ENCODE measurements at places on chromosomes 2 and 18.

DNA sequence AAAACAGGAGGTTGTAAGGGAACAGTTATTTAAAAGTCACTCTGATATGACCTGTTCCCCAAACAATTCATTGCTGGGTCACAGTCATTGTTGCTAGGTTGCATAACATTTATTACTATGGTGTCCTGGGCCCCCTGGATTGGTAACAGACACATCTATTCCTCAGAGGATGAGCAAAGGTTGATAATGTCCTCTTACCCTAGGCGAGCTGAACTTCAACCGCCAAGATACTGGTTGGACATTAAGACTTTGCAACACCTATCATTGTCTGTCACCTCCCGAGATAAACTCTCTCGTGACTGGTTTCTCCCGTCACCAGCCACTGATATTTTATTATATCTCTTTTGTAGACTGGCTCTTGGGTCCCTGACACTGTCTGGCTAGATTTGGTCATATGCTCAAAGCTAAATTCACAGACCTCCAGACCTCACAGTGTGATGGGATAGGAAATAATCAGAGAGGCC, 361.3 kb downstream of the ZNF521 start:
- DNase-seq: no peak

DNA sequence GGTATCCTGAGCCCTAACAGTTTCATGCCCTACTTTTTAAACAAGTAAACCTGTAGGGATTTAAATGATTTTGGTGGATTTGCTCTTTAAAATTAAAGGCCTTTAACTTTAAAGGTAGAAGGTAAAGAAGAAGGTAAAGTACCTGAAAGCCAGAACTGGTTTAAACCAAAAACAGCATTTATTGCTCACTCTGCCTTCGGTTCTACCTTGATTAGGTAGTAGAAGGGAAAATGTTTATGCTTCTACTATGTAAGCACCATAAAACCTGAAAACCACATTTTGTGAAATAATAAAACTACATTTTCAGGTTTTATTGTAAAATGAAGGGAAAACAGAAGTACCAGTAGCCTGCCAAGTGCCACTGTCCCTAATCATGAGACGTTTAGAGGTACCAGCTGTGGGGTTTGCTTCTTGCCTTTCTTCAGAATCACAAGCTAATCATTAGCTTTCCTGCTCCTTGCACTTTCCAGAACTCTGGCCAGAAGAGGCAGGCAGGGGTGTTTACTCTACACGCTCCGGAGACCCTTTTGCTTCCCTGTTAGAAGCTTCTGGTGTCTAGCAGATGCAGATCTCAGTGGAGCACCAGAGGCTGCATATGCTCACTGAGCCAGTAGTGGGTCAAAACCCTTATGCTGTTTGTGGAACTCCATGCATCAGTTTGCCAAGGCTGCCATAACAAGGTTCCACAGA, 33.3 kb downstream of the RPIA start:
- no peak for DNase-seq

DNA sequence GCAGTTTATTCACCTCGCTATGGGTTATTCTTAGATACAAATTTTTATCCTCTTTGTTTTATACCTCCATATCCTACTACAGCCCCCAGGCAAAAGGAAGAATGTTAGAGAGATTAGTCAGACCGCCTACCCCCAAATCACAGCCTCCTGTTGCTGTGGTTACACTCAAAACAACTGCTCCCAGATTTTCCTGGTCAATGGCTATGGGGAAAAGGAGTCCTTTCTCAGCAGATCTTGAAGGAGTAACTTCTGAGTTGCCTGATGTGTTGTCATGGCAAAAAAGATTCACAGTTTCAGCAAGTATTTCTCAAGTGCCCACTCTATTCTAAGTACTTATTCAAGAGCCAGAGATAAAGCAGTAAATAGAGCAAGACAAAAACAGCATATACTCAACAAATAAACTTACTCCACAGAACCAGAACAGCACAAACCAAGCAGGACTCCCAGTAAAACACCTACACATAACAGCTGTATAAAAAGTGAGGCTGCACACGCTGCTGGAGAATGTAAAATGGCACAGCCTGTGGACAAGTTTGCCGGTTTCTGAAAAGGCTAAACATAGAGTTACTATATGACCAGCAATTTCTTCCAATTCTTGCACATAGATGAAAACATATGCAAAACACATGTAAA, 104.8 kb downstream of the NOL10 start:
- no peak for DNase-seq

DNA sequence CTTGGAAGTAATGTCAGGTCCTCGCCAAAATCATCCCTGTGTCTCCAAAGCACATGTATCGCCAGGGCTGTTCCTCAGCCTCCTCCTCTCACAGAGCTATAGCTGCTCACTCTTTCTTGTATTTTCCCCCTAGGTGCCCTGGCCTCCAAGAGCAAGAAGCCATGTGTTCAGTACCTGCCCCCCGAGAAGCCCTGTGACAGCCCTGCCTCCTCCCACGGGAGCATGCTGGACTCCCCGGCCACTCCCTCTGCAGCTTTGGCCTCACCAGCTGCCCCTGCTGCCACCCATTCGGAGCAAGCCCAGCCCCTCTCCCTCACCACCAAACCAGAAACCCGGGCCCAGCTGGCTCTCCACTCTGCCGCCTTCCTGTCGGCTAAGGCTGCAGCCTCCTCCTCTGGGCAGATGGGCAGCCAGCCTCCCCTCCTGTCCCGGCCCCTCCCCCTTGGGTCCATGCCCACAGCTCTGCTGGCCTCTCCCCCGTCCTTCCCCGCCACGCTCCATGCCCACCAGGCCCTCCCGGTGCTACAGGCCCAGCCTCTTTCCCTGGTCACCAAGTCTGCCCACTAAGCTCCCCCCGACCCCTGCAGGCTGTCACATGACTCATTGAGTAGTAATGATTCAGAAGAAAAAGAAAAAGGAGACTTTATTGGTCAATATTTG, 18.8 kb downstream of the TGOLN2 start:
- DNase-seq: peak; percentile 45

- no peak for DNase-seq
Observed at GRCh38 chr2:95323347-95324155, 26.4 kb downstream of the KCNIP3 start.

DNA sequence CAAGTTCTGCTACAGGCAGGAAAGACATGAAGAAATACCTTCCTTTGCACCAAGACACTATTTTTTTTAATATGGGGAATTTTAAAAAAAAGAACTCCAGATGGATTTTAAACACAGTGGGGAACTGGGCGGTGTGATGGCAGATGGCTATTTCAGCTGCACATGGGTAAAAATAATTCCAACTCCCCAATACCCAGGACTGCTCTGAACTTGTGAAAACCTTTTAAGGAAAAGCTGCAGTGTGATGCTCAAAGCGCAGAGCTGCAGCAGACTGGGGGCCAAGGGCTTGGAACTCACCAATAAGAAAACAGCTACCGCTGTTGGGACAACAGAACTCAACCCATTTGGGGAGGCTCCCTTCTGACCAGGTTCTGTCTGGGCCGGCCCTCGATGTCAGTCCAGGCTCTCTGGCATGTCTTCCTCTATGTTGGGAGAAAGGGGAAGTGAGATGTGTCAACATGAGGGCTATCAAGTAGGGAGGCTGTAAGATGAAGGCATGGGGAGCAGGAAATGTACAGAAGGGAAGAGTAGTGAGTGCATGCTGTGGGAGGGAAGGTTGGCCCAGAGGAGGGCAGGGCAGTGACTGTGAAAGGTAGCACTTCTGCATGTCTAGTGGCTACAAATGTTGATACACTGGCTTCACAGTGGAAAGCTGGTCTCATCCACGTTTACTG, 64.0 kb upstream of the SLC14A2 start:
- DNase-seq: no peak

DNA sequence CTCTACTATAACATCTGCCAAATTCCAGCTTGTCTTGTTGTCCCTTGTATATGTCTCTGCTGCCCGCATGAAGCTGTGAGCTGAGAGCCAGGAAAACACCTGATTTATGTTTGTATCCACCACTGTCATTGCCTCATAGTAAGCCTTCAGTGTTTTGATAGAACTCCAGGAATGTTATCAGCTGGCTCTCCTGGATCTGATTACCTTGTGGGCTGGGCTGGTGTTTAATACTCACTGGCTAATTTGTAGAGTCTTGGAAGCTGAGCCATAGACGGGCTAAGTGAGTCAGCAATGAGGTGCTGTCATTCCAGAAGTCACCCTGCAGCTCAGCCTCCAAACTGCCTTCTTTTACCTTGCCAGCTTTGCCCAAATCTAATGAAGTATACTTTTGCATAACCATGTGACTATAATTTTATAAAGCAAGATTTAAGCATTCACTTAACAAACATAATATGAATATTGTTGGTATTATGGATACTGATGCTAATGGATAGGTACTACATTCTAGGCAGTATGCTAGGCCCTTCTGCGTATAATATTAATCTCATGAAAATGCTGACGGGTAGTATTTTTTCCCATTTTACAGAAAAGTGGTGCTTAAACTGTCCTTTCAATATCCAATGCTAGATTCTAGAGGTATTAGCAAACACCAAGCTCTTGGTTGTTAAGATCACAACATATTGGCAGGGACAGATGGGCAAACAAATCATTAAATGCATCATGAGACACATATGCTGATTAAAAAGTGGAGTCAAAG, 62.7 kb upstream of the GATA6 start:
- DNase-seq: no peak

DNA sequence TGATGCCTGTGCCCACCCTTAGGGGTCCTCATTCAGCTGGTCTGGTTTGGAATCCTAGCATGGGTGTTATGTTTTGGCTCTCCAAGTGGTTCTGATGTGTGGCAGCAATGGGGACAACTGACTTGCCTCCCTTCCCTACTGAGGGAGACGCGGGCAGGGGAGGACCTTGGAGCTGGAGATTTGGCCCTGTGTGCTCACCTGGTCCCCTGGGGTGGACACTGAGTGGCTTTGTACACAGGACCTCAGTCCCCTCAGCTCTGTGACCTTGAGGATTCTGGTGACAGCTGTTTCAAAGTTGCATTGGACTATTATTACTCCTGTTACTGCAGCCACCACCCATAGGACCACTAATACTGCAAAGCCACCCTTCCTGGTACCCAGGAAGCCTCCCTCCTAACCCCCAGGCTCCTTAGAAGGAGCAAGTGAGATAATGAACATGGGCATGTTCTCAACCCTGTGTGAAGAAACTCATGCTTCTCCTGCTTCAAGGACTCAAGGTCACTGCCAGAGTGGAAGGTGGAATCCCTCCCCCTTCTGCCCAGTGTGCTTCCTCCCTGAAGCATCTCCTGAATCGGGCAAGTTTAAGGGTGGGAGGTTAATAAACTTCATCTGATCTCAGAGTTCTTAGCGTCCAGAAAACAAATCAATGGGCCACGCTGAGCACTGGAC, 26.5 kb downstream of the TMEM182 start:
- no peak for DNase-seq

GRCh38 chr2:231672617-231673347, 35.5 kb upstream of the PTMA start:
- no peak for DNase-seq

GRCh38 chr2:146677280-146677679, 1167.5 kb upstream of the ACVR2A start:
- DNase-seq: no peak

GRCh38 chr2:231177156-231178025, 21.0 kb upstream of the ARMC9 start:
- no peak for DNase-seq

DNA sequence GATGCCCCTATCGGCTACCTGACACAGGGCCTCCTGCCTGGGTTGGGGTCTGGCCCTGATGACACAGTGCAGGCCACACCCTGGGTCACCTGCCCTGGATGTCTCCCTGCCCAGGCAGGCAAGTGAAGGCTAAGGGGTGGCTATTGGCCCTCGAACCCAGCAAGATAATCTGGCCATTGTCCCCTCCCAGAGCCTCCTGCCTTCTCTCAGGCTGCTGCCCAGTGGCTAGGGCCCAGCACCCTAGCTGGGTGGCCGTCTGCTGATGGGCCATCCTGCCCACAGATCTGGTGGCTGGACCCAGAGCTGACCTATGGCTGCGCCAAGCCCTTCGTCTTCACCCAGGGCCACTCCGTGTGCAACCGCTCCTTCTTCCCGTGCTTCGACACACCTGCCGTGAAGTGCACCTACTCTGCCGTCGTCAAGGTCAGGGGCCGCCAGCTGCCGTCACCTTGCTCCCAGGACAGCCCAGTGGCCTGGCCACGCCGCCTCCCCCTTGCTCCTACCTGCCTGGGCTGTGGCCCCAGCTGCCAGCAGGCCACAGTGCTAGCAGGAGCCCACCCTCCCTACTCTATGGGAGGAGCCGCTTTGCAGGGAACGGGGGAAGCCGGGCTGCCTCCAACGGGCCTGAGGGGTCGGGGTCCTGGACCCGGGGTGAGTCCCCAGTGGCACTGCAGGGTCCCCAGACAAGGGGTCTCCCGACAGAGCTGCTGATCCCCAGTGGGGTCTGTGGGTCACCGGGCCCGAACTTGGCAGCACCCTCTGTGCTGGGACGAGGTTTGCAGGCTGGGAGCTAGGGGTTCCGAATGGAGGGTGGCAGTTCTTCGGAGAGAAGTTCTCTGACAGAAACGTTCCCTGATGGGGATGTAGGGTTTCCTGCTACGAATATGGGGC, 4.1 kb downstream of the RNPEPL1 start:
- DNase-seq: no peak

GRCh38 chr2:127597046-127597983, 48.6 kb upstream of the GPR17 start:
- no peak for DNase-seq

- no peak for DNase-seq
Observed at GRCh38 chr2:11679486-11680181, 9.6 kb upstream of the NTSR2 start.

- DNase-seq: no peak
Observed at GRCh38 chr2:96091711-96092572, 24.4 kb downstream of the ADRA2B start.
